Stimulated activated CD4-positive, alpha-beta T cell treated with anti-CD3 and anti-CD28 coated beads, Interleukin-1b, Interleukin-23, amount 100 ng/mL, for 1 hour (primary cell): ENCODE measurements at places on chromosomes 11 and 22.
A peak's percentile ranks its signal among the peaks of the same experiment; 100 is the strongest.

DNA sequence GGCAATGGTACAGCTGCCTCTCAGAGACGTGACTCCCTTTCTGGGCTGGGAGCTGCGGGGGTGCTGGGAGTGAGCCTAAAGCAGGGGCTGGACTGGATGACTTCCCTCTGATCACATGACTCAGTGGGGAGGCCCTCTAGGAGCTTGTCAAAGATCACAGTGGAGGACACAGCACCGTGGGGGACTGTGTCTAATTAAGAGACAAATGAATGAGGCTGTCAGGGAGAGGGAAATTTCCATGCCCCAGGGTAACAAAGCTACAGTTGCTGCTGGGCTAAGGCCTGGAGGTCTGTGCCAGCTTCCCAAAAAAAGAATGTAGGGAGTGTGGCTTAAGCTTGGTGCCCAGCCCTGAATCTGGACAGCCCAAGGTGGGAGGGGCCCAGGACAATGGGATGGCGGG, 262.8 kb upstream of the PLET1 start:
- DNase-seq: no peak

DNA sequence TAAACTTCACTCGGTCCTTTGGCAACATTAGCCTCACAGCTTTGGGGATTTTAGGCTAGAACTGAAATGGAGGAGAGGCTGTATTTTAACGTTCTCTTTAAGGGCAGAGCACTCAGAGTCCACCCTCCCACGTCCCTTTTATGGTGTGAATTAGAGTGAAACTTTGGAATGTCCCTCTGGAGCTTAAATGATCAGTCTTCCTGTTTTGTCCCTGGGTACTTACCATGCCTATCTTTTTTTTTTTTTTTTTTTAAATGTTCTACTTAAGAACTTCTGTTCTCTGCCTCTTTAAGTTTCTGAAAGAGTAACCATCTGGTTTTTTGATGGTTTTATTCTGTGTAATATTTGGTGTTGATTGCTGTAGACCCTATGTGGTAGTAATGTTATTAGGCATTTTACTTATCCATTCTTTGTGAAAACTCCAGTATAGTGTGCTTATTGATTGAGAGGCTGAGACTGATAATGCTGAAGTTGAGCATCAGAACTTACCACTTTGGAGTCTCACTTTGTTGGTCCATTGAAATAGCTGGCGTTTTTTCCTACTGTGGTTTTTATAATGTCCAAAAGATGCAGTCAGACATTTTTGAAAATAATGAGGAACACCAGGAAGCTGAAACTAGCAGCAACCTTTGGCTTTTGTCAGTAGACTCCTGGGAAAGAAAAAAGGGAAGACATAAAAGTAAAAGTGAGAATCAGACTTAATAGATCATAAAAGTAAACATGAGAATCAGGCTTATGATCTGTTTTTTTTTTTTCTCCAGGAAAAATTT, 11.6 kb downstream of the UVRAG start:
- no peak for DNase-seq

- DNase-seq: no peak
Observed at GRCh38 chr22:22974795-22975580, 87.4 kb downstream of the IGLL5 start.

DNA sequence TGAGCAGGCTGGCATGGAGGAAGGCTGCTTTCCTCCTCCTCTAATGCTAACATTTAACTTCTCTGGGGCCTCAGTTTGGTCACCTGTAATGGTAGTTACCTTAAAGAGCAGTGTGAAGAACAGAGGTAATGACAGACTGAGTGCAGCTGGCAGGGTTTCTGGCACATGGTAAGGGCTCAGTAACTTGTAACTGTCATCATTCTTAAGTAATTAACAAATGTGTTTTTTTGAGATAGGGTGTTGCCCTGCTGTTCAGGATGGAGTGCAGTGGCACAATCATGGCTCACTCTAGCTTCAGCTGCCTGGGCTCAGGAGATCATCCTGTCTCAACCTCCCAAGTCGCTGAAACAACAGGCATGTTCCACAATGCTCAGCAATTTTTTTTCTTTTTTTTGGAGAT, 242.0 kb upstream of the SYN3 start:
- DNase-seq: no peak

GRCh38 chr11:133749841-133750240, 95.5 kb downstream of the SPATA19 start:
- DNase-seq: no peak

DNA sequence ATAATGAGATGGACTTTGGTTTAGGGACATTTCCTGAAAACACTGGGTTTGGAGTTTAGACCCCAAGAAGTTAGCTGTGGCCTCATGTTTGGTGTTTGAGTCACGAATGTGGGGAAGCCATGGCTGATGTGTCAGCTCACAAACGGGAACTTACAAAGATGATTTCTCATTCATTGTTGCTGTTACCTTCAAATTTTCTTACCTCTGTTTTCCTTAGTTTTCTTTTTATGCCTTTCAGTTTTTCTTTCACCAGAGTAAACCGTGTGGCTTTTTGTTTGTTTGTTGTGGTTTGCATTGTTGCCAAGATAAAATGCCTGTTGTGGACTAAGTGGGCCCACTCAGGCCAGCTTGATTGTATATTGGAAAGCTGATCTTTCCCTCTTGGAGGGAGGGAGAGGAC, 89.1 kb downstream of the SWAP70 start:
- no peak for DNase-seq

- DNase-seq: no peak
Observed at GRCh38 chr11:834371-835316, 1.9 kb downstream of the CD151 start.

DNA sequence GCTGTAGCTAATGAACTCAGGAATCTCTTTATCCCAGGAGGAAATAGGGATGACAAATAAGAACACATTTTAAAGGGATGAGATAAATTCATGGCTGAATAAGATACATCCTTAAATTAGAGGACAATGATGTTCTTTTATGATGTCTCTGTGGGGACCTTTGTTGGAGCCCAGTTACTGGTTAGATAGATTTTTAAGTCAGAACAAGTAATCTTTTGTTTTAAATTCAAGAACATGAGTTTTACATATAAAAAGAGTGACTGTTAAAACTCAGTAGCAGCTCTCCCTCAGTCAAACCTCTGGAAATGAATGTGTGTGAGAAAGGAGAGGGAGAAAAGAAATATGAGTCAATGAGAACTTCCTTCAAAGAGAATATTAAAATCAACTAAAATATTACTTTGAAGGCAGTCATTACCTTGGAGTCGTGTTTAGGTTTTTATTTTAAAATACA, 241.6 kb downstream of the SWAP70 start:
- no peak for DNase-seq

DNA sequence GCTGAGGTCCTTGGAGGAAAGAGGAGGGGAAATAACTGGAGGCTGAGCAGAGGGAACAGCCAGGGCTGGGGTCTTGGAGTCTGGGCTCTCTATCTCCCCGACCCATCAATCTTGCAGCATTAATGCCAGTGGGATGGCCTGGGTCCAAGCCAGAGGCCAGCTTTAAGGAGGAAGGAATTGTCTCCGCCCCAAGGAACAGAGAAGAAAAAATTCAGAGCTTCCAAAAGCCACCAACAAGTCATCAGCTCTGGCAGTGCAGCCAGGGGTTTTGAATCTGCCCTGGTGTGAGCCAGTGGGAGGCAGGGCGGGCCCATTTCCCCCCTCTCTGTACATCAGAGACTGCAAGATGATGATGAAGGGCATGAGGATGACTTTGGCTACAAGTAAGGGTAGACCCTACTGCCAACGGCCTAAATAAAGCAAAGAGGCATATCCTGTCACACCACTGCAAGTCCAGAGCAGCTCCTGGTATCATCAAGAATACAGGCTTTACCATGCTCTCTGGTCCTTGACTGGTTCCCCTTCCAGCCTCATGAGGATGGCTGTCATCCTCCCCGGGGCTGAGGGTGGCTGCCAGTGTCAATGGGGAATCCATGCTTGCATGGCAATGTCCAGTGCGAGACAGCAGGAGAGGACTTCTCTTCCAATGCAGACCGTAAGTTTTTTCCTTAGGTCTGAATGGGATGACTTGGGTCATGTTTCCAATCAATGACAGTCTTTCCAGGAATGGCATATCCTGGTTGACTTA, 34.4 kb downstream of the LRRC32 start:
- DNase-seq: no peak

GRCh38 chr11:58659910-58660570, 37.6 kb downstream of the CNTF start:
- DNase-seq: no peak

DNA sequence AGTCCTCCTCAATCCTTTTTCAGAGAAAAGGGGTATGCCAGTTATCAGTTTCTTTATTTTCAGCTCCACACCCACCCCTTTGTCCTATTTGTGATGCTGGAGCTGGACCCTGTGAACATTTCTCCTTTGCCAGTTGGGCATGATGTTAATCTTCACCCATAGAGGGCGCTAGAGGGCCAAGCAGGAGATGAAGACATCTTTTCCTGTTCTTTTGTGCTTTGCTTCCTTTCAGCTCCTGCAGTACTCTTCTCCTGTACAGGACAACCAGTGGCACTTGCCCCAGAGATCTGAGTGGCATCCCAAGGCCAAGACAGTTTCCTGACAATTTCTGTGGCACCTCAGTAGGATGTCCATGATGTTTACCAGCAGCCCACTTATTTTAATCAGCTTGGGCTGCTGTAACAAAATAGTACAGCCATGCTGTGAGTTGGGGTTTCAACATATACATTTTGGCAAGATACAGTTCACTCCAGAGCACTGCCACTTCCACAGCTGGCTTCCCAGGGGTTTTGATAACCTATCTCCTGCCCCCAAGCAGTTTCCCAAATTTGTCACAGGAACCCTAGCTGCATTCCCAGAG, 4.6 kb downstream of the SAA2 start:
- DNase-seq: peak; percentile 14

- no peak for DNase-seq
Observed at GRCh38 chr11:45321031-45321595, 35.0 kb upstream of the SYT13 start.

DNA sequence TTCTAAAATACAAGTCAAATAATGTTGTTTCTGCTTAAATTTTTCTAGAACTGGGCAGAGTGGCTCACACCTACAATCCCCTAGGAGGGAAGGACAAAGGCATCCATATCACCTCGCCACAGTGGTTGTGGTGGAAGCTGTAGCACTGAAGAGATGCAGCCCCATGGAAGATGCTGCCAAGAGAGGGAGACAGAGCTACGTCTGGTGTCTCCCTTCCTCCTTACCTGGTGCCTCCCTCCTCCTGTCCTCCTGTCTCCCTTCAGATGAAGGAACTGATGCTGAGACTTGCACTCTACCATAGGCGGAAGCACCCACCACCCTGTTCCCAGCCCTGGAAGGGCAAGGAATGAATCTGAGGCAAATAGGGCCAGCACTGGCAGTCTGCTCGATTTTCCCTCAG, 22.3 kb downstream of the MMP27 start:
- DNase-seq: no peak

DNA sequence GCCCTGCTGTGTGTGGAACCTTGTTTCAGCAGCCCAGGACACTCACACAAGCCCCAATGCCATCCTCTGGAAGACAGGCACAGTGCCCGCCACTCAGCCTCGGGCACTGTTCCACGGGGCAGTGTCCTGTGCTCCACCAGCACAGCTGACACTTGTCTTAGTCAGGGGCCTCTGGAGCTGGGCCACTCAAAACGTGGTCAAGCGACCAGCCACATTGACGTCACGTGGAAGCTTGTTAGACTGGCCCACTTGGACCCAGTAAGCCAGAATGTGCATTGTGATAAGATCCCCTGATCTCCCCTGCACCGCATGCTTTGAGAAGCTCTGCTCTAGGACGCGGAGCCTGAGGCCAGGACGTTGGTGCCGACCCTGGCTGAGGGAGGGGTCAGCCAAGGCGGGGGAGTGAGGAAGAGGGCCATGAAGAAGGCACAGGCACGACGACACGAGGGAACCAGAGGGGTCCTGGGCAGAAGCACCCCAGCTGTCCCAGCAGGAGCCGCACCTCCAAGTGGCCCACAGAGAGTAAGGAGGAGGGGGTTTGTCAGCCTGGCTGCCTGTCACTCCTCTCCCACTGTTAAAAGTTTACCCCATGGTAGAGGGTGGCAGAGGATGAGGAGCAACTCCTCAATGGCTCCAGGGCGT, 64.6 kb downstream of the LINC01488 start:
- no peak for DNase-seq

DNA sequence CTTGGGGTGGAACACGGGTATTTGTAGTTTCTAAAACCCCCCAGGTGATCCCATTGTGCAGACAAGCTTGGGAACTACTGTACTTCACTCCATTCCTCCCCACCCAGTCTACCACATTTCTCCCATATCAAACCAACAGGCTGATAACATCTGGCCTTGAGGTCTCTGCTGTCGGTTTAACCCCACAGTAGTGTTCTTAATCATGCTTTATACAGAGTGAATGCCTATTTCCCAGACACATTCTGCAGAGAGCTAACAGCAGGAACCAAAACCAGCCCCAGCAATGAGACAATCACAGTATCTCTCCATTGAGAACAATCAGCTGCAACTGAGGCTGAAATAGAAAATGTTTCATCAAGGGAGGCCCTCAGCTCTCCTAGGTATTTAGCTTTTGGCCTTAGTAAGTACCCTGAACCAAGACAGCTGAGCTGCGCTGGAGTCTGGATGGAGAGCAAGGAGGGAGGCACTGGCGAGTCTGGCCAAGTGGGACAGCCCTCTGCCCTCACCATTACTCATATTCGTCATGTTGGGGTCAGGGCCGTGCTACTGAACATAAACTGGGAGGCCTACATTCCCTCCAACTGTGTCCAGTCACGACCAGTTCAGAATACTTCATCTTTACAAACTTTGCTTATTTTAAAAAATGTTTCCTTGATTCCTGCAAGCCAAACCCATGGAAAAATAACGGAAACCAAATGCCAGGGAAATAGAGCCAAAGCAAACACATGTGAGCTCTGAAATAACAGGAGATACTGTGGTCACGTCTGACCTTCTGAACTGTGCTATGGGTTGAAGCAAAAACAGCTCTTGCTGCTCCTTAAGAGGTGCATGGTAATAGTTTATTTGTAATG, 81.0 kb downstream of the CCDC34 start:
- no peak for DNase-seq

DNA sequence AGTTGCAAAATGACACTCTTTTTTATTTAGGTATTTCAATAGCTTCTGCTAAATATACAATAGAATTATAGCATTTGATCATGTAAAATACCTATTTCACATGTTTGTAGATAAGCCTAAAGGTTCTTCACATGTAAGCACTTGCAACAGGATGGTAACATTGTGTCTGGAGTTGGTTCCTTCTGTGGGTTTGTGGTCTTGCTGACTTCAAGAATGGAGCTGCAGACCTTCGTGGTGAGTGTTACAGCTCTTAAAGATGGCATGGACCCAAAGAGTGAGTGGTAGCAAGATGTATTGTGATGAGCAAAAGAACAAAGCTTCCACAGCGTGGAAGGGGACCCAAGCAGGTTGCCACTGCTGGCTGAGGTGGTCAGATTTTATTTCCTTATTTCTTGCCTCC, 246.4 kb upstream of the PDGFD start:
- DNase-seq: no peak

DNA sequence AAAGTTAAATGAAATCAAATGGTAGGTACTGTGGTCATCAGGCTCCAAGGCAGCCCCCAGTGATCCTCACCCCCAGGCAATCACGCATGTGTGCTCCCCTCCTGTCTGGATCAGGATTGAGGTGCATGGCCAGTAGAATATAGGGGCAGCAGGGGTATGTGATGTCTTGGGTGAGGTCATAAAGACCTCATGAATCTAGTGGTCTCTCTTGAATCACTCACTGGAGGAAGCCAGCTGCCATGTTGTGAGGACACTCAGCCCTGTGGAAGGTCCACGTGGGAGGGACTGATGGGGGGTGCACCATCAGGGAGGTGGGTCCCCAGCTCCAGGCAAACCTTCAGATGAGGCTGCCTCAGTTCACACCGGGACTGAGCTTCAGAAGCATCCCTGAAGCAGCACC, 6.8 kb upstream of the IL17REL start:
- DNase-seq: no peak

GRCh38 chr11:106937111-106937510, 81.2 kb downstream of the GUCY1A2 start:
- DNase-seq: no peak
